Smooth muscle cell of the umbilical artery (primary cell): ENCODE measurements at places on chromosomes 4 and X. TPM values are rescaled to one million over a fixed set of nuclear protein-coding genes. Genes with fewer than 3 reads are reported as not detected.

The CSAG3 gene
- not detected in 2 replicates for total RNA-seq

The AKAP4 gene
- not detected in 2 replicates for total RNA-seq

The NWD2 gene
- total RNA-seq = not detected in 2 replicates

The TLR3 gene
- 2.1 TPM in 2 replicates for total RNA-seq

The STARD8 gene
- 0.59 and 4.0 TPM in 2 replicates for total RNA-seq

The COL4A5 gene
- 126 and 152 TPM in 2 replicates for total RNA-seq

The FGB gene
- not detected in 2 replicates for total RNA-seq

The BLTP1 gene
- total RNA-seq = 92.9 and 105 TPM in 2 replicates

The CFP gene
- 0.05 and 0.30 TPM in 2 replicates for total RNA-seq
